Astrocyte (in vitro differentiated cells and primary cell): ENCODE measurements at places on chromosomes 12 and 14. TPM values are rescaled to one million over a fixed set of nuclear protein-coding genes. Genes with fewer than 3 reads are reported as not detected.

Gene SOX5
- total RNA-seq, result 13.7 and 14.1 TPM in 2 replicates

Gene PROX2
- total RNA-seq, result not detected in 2 replicates

Gene OAS1
- total RNA-seq, result 132 and 149 TPM in 2 replicates

- DNase-seq, result no peak
Measured at GRCh38 chr14:98175436-98175835, 1096.6 kb downstream of the BCL11B start.

Gene NPAS3
- 2.2 and 2.6 TPM in 2 replicates for total RNA-seq

- no peak for DNase-seq
Measured at GRCh38 chr14:82094829-82095345, 561.2 kb upstream of the SEL1L start.

DNA sequence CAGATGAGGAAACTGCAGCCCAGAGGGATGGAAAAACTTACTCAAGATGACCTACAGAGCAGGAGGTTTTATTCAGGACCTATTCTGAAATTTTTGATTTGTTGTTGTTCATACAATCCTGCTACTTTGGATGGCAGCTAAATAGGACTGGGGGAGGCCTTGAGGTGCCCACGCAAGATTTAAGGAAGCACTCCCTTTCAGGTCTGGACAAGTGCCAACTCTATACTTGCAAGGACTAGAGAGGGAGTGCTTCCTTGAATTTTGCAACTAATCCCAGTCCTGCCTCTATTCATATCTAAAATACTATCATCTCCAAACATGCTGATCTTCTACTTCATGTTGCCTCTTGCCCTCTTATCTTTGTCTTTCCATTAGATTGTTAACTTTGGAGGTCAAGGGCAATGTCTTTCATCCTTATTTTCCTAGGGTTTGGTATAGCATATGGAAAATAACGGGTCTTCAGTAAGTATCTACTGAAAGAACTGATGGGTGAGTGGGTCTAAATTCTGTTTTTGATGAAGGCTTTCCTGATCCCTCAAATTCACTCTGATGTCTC is 28.6 kb upstream of the PPM1H start:
- no peak for DNase-seq

Gene C14orf180
- total RNA-seq, result not detected in 2 replicates

GRCh38 chr14:106395456-106396050 is 869.2 kb downstream of the TMEM121 start:
- DNase-seq, result no peak

GRCh38 chr14:54314365-54315104 is 82.3 kb upstream of the CDKN3 start:
- no peak for DNase-seq

DNA sequence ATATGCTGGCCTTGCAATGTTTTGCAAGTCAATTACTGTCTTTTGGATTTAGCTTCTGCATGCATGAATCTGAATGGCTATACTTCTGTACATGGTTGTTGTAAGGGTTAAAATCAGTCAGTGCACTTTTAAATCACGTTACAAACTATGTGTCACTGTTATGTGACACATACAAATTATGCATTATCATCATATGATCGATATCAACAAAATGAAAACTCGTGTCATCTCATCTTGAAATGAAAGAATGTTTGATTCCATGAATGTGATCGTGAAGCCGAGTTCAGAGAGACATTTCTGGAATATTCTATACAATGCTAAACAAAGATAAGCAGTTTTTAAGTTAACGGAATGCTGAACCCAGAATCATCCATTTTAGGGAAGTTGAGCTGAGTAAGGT is 116.5 kb downstream of the HMGA2 start:
- DNase-seq, result no peak
